ENCODE measurements at places on chromosomes 16 and 17.
A peak's percentile ranks its signal among the peaks of the same experiment; 100 is the strongest.

GRCh38 chr16:64638766-64639165 is 483.1 kb downstream of the CDH11 start:
- DNase-seq, result no peak

DNA sequence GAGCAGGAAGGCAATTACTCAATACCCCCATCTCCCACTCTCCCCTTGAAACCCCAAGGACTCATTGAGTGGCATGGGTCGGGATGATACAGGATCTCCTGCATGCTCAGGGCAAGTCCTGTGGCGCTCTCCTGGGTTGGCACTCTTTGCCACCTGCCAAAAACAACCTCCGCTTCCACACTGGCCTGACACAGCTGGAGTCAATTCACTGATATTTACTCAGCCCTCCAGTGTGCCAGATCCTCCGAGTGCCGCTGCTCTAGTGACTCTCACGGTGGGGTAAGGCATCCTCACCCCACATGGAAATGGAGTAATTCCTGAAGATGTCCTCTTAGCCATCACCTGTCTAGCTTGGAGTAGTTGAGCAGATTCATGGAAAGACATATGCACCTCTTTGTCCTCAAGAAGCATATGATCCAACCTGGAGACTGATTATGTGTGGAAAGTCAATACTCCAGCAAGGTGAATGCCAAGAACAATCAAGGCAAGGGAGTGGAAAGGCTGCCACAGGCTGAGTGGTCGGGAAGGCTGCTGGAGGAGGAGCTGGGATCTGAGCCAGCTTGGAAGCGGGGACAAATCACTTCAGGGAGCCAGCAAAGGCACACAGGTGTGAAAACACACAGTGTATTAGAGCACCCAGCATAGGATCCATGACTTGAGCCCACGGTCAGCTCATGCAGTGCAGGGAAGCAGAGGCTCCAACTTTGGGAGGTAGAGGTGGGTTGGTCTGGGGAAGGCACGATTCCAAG is 12.6 kb upstream of the GOSR2 start:
- peak; percentile 20 for DNase-seq

DNA sequence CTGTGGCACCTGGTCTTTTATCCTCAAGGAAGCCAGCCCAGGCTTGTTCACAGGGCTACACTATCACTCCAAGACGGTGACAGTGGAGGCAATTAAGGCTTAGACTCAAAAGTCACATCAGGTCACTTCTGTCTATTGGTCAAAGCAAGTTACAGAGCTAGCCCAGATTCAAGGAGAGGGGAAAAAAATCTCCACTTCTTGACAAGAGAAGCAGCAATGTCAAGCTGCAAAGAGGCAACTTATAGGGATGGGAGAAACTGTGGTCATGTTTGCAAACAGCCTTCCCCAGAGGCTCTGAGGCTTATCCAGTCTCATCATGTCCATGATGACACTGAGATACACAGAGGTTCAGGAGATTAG is 31.6 kb downstream of the SERPINF1 start:
- peak; percentile 65 for DNase-seq

- DNase-seq, result no peak
Measured at GRCh38 chr17:60080545-60080944, 1.8 kb upstream of the HEATR6 start.

- no peak for DNase-seq
Measured at GRCh38 chr17:35866341-35866950, 2.2 kb downstream of the HEATR9 start.

DNA sequence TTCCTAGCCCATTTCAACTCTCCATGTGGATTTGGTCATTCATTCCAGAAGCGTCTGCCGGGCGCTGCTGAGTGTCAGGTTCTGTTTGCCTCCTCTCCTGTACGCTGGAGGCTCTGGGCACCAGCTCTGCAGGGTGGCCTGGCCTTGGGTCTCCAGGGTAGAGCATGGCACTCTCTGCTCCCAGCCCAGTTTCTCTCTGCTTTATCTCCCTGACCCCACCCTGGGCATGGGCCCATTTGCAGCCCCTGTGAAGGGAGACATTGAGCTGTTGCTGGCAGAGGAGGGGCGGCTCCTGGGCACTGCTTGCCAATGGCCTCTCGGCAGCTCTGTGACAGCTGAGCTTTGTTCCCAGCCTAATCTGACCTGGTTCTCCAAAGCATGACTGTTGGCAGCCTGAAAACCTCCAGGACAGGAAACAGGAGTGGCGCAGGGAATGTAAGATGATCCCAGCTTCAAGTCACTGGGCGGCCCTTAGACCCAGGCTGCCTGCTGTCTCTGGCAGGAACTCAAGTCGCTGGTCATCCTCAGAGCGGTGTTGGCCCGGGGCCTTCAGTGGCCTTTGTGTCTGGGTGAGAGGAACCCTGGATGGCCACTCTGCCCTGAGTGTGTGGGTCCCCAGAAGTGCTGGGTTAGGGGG is 146.8 kb downstream of the SEC14L1 start:
- DNase-seq, result no peak

DNA sequence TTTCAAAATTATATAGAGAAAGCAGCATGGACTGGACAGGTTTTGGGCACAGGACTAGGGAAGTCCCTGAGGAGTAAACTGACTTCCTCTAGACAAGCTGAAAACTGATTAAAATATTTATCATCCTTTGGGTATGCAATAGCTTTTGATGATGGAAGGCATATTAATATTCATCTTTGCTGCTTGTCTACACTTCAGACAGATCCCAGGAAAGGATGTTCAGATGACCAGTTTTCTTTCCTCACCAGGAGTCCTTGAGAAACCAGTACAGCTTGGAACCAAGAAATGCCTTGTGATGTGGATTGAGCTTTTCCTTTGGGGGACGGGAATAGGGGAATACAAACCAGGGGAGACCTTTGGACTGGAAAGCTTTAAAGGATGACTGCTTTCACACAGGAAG is 195.5 kb downstream of the FTO start:
- DNase-seq, result no peak

- DNase-seq, result no peak
Measured at GRCh38 chr17:63753215-63753614, 11.6 kb upstream of the STRADA start.

DNA sequence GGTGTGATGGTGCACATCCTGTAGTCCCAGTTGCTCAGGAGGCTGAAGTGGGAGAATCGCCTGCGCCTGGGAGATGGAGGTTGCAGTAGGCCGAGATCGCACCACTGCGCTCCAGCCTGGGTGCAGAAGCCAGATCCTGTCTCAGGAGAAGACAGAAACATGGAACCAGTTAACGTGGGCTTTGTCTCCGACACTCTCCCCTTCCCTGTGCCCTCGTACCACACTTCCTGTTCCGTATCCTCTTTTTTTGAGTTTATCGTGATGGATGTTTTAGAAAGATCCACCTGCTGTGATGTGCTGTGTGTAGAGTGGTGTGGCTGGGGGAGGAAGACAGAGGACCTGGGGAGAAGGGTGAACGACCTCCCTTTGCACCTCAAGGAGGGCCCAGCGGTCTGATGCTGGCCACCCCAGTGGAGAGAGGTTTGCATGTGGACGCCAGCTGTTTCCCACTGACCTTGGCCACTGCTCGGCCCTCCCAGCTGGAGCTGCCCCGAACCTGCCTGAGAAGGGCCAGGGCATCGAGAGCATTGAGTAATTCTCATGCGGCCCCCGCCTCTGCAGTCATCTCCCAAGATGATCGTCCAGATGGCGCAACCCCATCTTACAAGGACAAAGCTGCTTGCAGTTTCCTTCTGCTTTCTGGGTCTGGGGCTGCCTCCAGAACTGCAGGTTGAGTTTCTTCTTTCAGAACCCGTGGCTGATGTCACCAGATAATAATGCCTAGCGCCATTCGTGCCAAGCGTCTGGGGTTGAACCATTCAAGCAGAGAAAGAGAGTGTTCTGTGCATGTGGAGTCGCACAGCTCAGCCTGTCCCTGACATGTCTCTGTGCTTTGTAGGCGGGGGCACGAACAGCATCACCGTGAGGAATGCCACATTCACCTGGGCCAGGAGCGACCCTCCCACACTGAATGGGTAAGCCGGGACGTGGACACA is 126.3 kb downstream of the ABCC1 start:
- no peak for DNase-seq

- DNase-seq, result no peak
Measured at GRCh38 chr16:19223235-19224170, 55.5 kb downstream of the SYT17 start.

DNA sequence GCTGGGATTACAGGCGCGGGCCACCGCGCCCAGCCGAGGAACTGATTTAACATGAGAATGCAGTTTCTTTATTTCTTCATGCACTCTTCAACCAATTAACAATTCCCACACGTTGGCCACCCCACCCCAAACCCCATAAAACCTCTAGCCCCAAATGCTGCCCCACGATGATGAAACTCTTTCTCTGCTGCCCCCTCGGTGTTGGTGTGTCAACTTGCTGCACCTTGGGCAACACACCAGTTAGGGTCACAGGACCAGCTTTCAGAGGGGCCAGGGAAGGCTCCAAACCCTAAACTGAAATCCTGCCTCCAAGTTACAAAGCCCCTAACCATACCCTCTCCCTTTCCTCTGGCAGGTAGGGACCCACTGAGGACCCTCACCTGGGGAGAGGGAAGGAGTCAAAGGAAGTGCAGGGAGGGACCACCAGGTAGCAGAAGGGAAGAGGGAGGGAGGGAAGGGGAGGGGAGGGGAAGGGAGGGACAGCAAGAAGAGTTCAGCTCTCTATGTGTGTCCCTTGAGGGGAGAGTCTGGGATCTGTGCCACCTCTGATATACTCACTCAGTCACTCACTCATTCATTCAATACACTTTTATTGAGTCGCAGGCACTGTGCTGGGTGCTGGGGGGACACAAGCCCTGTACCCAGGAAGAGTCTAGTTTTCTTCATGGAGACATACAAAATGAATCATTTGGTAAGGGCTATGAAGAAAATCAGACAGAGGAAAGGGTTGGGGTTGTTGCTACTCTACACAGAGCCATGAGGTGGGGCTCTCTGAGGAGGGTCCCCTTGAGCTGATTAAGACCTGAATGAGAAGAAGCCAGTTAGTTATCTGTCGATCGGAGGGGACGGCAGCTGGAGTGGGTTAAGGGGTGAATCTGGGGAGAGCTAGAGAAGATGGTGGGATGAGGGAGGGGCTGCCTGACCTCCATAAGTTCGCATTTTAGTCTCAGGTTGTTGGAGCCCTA is 3.9 kb downstream of the PLXDC1 start:
- DNase-seq, result no peak

DNA sequence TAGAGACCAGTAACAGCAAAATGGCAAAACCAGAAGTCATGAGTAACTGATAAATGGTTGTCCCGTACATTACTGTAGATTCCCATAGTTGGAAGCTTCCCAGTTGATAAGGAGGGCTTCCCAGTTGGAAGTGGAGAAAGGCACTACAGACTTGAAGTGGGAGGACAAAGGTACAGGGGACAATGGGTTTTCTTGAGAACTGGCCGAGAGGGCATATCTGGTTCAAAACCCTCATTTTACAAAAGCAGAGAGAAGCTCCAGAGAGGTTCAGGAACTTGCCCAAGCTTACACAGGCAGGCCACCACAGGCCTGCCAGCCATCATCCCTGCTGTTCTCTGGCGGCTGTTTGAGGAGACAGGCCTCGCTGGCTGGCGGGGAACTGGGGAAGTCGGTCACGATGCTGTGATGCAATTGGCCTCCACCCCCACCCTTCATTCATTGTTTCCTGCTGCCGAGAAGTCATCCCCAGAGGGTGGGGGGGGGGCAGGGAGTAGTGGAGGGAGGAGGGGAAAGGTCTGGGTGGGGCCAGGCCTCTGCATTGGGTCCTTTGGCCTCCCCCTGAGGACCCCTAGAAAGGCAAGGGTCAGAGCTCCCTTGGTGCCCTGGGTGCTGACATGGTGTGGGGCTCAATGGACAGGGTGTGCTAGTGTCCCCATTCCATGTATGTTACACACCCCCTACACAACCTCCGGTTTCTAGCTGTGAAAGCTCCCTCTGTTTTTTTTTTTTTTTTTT is 3.0 kb downstream of the UBALD2 start:
- DNase-seq, result no peak

GRCh38 chr17:81285179-81285878 is 9.8 kb downstream of the SLC38A10 start:
- DNase-seq, result no peak

GRCh38 chr16:11251525-11252481 is 4.2 kb downstream of the SOCS1 start:
- DNase-seq, result no peak

GRCh38 chr16:22014271-22014873 is 6.5 kb downstream of the MOSMO start:
- no peak for DNase-seq

DNA sequence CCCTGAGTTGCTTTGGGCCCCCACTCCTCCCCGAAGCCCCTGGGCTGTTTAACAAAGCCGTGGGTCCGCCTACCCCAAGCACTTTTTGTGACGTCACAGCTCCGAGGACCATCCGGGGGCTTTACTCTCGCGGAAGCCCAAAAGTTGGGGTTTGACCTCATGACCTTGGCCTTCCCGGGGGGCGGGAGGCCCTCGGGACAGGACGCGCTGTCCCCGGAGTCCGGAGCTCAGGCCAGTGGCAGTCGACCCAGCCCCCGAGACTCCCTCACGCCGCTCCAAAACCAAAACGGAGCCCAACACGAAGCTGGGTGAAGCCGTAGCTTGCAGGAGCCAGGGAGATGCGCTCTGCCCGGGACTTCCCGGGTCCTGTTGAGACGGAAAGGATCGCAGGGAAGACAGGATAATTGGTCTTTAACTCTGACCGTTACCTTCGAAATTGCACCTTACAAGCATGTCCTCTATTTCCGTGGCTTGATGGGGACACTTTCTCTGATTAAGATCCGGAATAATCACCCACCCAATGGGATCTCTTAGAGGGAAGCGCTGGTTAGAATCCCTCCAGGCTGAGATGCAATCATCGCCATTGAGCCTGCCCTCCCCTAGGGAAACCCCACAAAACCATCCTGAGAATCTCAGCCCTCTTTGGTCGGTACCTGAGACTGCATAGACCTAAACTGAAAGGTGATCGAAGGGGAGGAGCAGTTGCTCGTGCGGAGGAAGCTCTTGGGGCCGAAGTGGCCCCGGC is 4.9 kb upstream of the SOX9 start:
- no peak for DNase-seq

GRCh38 chr17:336110-337021 is 16.2 kb downstream of the RPH3AL start:
- DNase-seq, result peak; percentile 59

GRCh38 chr16:14309001-14309886 is 238.1 kb downstream of the MRTFB start:
- DNase-seq, result no peak

GRCh38 chr17:35616536-35616935 is 29.4 kb downstream of the AP2B1 start:
- DNase-seq, result no peak

GRCh38 chr16:10015397-10015796 is 166.8 kb downstream of the GRIN2A start:
- no peak for DNase-seq

DNA sequence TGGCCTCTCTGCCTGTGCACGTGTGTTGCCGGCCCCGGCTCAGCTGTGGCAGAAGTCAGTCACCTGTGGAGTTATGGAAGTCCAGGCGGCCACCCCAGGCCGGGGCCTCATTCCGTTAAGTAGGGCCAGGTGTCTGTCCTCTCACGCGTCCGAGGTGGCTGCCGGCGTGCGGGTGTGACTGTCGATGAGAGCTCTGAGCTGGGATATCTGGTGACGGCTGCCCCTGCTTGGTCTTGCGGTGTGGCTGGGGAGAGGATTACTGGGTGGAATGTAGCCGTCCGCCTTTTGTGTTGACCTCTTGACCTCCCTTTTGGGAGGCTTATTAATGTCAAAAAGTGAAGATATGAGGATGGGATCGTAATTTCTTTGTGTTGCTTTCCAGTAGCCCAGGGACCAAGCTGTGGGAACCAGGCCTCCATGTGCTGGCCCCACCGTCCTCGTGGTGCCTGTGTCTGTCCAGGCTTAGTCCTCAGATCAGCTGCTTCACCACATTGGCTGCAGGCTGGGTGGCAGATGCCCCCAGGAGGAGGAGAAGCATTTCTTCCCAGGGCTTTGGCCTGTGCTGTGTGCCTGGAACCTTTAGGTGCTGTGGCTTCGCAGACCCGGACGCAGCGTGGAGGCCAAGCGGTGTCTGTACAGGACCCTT is 23.0 kb upstream of the ZNF750 start:
- DNase-seq, result no peak

Data from NCI-H1105 (cell line).